ENCODE measurements at places on chromosomes 11 and 22.

GRCh38 chr11:67261640-67261945 lies 4.7 kb upstream of the GRK2 start:
- DNase-seq = no peak

- peak; percentile 34 for DNase-seq
Observed at GRCh38 chr11:64809781-64810241, 540 bp downstream of the MEN1 start.

- no peak for DNase-seq
Observed at GRCh38 chr11:91703042-91703441, 521.6 kb upstream of the FAT3 start.

DNA sequence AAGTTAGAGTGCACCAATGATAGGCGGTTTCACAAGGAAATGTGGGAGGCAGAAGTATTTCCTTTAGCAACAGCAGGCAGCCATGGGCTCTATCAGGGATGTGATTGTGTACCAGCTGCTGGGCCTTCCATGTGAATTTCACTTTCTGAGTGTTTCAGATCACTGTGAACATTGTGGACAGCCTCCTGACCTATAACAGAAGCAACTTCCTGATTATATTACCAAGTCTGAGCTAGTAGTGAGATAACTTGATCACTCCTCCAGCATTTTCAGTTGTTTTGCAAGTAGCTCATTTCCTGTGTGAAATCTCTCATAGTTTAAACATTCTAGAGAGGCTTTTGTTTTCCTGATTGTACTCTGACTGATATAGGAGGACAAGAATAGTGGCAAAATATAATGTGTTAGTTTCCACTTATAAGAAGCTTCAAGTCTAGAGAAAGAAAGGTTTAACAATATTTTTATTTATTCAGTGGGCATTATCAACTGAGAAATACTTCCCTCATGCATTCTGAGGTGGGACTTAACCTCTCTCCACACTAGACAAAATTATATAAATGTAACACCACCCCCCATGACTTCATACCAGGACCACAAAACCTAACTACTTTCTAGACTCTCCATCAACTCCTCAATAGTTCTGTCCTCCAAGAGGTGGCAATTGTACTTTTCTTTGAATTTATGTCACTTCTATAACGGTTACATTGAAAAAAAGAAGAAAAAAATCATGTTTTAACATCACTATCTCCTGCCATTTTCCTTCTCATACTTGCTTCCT lies 184.2 kb upstream of the LUZP2 start:
- DNase-seq = no peak

- peak; percentile 5 for DNase-seq
Observed at GRCh38 chr11:12410006-12410728, 32.8 kb downstream of the PARVA start.

DNA sequence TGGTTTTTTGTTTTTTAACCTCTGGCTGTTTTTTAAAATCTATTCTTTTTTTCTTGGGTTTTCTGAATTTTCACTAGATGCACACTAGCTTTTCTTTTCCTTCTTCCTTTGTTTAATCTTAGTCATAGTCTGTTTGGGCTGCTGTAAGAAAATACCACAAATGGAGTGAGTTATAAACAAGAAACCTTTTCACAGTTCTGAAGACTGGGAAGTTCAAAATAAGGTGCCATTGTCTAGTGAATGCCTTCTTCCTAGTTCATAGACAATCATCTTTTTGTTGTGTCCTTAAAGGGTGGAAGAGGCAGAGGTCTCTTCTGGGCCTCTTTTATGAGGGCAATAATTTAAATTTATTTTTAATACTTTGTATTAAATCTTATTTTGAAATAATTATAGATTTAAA lies 532.9 kb upstream of the ANO5 start:
- DNase-seq = no peak

GRCh38 chr11:6350043-6350442 lies 29.7 kb upstream of the CAVIN3 start:
- peak; percentile 23 for DNase-seq

DNA sequence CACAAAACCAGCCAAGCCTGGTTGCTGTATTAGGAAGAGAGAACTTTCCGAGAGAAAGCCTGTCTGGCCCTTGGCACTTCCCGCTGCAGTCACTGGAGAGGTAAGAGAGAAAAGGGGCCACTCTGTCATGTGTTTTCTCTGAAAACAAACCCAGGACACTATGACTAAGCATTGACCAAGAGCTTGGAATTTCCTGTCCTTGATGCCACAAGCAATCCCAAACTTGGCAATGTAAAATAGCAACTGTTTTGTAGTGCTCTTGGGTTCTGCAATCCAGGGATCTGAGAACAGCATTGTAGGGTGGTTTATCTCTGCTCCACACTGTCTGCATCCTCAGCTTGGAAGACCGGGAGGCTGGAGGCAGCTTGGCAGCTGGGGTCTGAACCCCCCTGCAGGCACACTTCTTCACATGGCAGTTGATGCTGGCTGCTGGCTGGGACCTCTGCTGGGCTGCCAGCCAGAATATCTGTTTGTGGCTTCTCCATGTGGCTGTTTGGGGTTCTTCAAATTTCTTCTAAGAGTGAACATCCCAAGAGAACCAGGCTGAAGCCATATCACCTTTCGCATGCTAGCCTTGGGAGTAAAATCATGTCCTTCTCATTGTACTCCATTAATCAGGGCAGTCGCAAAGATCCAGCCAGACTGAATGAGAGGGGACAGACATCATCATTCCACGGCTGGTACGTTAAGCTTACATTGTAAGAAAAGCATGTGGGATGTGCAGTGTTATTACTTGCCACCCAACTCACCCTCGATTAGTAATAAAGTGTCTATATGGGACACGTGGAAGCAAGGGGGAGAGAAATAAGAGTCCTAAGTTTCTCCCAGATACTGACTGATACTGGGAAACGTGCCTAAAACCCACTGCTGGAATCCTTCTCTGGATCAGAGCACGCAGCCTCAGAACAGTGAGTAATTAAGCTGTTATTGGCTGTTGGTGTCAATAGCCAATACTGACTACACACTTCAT lies 537.4 kb upstream of the B3GAT1 start:
- DNase-seq = no peak

Data from NCI-H510A treated with DMSO at 0.1 percent for 48 hours (cell line).